ENCODE measurements at places on chromosomes 4 and X.

GRCh38 chr4:610411-611261 is 14.7 kb upstream of the PDE6B start:
- DNase-seq: no peak

DNA sequence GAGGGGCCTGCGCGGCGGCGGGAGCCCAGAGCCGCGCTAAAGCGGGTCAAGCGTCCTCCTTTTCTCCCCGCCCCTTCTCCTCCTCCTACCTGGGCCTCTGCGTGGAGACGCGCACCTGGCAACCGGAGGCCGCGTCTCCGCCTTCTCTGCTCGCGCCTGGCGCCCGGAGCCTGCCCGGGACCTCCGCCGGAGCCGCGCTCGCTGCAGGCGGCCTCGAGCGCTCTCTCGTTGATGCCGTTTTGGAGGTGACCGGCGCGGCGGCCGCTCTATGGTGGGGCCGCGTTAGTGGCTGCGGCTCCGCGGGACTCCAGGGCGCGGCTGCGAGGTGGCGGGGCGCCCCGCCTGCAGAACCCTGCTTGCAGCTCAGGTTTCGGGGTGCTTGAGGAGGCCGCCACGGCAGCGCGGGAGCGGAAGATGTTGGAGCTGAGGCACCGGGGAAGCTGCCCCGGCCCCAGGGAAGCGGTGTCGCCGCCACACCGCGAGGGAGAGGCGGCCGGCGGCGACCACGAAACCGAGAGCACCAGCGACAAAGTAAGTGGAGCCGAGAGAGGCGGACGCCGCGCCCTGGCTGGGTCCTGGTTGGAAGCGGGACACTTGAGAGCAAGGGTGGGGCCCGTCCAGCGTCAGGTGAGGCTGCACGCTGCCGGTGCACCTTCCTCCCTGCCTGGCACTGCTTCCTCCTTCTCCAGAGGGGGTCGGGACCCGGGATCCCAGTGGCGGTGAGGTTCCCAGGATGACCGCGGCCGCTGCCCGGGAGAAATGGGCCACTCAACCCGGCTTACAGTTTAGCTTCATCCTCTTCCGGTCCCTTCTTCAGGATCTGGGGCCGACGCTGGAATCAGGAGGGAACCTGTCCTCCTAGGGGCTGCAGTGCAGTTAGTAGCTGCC is at the start of gene CDS1:
Gene CDS1 (plus strand): TSS at position 140 of the 888 bp plus-strand sequence. CDS start 275 bp downstream, at position 415.
- peak; percentile 26 for DNase-seq

DNA sequence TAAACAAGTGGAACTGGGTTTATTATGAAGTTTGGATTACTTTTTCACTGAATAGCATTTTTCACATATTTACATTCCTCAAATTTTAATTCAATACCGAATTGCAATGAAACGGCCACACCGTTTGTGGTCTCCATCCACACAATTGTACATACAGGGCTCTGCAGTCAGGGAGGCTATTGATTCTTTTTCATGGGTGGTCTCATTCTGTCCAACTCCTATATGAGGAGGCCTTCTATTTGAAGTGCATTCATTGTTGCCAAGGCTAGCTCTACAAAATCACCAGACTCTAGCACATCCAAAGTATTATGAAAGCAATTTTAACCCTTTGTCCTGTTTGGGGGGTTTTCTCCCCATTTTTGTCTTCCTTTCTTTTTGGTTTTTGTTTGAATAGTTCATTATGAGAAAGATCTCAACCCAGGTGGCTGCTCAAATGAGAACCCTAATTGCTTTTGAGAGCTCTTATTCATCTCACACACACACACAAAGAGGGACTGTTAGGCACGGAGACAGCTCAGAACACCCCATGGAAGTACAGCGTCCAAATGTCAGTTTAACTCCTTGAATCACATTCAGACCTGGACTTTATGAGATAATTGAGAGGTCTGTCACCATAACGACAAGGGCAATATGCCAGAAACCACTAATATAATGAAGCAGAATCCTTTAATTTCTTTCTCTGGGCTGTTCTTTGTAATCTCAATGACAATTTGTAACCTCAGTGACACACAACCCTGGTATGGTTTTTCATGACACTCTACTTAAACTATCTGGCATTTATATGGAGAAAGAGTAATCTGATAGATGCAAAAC is 79.4 kb downstream of the NLGN4X start:
- no peak for DNase-seq

- no peak for DNase-seq
Measured at GRCh38 chrX:39750848-39751247, 346.9 kb downstream of the BCOR start.

GRCh38 chrX:136130931-136131833 is 16.2 kb upstream of the FHL1 start:
- DNase-seq: no peak

- DNase-seq: peak; percentile 17
Measured at GRCh38 chrX:123731258-123731986, 1.4 kb downstream of the THOC2 start.

- DNase-seq: no peak
Measured at GRCh38 chr4:60930866-60931265, 269.3 kb upstream of the ADGRL3 start.

GRCh38 chrX:153750127-153750774 is 13.8 kb upstream of the PLXNB3 start:
- DNase-seq: no peak

DNA sequence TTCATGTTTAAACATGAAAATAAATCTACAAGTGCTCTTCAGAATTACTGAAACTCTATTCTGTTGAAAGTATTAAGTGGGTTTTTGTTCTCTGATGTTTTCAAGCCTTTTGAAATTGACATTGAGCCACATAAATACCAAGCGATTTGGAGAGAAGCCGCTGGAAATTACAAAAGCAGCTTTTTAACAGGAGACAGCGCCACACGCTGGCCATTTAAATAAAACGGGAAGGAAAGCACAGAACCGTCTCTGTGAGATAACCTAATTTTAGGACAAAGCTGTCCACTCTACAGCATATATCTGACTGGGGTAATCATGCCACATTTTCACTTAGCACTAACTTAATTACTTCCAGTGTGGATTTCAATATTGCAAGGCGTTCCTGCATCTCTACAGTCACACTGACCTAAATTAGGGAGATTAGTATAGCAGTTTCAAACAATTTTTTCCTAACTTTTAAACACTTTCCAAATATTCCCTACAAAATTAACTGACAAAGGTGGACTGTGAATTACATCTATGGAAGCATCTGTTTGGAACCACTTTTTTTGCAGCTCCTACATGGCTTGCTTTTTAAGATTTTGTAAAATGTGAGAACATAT is 6.8 kb upstream of the ANOS1 start:
- DNase-seq: no peak

DNA sequence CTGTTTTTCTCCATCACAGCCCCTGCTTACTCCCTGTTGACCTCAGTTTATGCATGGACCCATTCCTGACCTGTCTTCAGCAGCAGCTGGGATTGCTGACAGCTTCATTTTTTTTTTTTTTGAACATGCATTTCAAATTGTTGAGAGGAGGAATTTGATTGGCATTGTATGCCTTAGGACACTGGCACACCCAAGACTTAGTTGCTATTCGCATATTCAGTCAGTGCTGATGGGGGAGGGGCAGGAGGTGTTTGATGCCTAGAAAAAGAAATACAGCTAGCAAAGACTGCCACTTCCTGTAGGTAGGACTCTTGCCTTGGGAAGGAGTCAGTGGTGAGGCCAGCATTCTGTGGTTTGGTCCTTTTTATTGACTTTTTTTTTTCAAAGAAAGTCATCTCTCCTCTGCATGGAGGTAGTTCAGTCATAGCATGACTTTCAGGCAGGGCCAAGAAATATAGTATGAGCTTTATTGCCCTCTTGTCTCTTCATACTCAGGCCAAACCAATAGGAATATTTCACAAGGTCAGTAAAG is 33.6 kb upstream of the XK start:
- DNase-seq: no peak

GRCh38 chr4:8729408-8730149 is 137.0 kb downstream of the CPZ start:
- DNase-seq: no peak

DNA sequence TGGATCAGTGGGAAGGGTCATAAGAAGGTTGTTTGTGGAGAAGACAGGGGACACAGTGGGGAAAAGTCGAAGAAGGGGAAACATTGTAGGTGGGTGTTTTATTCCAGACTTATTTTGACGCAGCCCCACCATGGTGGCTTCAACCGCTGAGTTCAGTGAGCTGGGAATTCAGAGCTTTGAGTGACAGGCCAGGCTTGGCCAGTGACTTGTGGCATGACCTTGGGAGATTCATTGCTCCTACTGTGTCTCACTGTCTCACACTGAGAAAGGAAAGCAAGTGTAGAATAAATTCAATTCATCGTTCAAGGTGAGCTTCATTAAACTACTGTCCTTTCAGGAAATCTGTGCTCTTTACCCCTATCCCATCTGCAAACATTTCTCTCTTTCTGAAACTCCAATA is 47.4 kb upstream of the SOD3 start:
- DNase-seq: no peak

GRCh38 chr4:80680934-80681333 is 345.4 kb downstream of the CFAP299 start:
- DNase-seq: no peak

DNA sequence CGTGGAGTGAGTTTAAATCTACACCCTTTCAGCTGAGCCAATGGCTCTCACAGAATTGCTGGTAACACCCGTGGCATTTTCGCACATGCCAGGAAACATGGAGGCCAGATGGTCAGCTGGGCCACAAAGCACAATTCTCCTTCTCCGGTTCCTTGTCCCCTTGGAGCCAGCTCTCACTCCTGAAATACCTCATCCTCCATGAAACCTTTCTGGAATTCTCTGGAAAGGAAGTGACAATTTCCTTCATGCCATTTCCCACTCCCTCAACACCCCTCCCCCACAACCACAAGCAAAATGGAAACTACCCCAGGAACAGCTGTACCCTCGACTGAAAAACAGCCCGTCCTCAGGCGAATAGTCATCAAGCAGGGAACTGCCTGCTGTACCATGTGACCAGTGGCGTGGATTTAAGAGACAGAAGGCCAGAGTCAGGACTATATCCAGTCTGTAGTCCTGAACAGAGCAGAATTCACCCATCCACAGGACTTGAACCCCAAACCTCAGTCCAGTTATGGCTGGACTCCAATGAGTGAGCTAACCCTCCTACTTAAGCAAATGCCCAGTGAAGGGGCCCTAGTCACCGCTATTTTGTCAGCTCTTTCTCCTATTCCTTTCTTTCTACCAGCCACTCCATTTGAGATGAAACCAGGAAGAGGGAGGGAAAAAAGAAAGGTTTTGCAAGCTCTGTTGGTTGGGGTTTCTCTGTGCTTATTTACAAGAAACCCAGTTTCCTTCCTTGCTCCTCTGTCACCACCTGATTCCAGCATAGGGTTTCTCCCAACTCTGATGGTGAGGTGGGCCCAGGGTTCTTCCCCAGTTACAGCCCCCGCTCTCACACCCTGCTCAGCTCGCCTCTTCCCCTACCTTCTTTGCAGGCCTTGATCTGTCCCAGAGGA is 24.5 kb downstream of the ELF4 start:
- no peak for DNase-seq

DNA sequence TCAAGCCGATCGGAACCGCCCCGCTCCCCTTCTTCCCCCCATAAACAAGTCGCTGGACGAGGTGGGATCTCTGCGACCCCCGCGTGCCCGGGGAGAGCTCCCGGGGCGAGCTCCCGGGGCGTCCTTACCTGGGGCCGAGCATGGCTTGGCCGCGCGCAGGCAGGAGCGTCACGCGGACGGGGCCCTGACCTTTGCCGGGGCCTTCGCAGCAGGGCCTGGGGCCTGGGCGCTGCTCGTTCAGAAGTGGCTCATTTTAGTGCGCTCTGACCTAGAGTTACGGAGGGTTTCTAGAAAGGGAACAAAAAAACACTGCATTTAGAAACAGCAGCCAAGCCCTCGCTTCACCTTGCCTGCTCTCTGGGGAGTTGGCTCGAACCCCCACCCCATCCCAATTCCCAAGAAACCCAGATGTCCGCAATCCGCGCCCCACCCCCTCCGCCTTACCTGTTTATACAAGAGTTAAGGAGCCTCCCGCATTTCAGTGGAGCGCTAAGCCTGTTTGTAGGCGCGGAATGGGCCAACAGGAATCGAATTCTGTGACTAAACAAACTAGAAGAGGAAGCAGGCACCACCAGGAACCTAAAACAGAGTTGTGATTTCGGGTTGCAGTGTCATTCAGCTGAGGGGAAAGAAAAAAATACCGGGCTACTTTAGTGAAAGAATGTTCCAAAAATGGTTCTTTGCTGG is 814 bp upstream of the RBM47 start:
- peak; percentile 77 for DNase-seq

DNA sequence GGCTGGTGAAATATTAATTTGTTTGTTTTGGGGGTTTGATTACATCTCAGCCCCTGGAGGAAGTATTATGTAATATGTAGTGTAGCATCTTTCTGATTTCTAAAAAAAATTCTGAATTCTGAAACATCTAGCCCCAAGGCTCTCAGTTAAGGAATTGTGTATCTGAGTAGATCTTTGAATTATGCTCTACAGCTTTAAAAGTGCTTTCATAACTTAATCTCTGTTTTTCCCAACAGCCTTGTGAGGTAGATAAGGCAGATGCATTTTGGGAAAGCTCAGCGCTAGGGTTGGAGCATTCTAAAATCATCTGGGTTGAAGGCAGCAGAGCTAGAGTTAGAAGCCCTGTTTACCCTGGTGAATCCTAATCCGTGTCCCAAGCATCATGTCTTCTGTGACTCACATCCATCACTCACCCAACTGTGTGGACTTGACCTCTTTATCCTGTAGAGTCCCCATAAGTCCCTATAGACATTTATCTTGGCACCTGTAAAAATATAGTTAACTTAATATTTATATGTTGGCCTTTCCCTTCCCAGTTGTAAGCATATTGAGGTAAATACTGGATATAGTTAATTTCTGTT is 49.8 kb downstream of the FNIP2 start:
- DNase-seq: no peak

DNA sequence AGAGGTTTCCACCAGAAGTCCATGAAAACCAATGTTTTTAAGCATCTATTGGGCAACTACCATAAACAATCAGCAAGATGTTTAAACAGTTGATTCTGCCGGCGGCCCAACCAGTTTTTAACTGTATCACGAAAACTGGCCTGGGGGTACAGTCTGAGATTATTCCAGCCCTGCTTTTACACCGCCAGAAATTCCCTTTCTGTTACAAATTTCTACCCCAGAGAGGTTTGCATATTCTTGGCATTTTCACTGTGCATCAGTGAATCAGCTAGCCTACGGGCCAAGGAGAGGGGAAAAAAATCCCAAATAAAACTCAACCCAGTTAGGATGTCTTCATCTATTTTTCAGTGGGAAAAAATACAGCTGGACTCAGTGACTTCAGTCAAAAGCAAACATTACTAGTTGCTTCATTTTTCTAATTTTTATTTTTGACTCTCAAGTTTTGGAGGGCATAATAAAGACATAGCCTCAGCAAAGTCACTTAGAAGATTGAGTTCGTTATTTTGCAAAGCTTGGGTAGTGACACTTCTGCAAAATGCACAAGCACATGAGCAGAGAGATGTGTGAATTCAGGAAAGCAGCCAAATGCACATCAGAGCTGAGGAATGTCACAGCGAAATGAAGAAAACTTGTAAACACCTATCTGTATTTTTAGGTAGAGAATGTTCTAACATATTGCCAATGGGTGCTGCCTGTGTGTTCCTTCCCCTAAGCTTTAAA is 167.8 kb upstream of the GK2 start:
- DNase-seq: no peak

GRCh38 chr4:159103384-159103990 is 608 bp downstream of the RAPGEF2 start:
- DNase-seq: peak; percentile 58

GRCh38 chr4:26985873-26986272 is 125.2 kb downstream of the STIM2 start:
- DNase-seq: peak; percentile 23

- no peak for DNase-seq
Measured at GRCh38 chrX:35617836-35618235, 180.3 kb upstream of the MAGEB16 start.

GRCh38 chr4:22345055-22345454 is 170.8 kb downstream of the ADGRA3 start:
- DNase-seq: no peak

All from GM13977 (cell line).